ENCODE measurements at places on chromosomes 12 and 14. TPM values are rescaled to one million over a fixed set of nuclear protein-coding genes. Genes with fewer than 3 reads are reported as not detected.

The ANKRD33 gene
- not detected for total RNA-seq

The AKAP6 gene
- total RNA-seq = 218 TPM

The CD4 gene
- 7.4 TPM for total RNA-seq

The LHX5 gene
- total RNA-seq = not detected

The CCDC175 gene
- not detected for total RNA-seq

The CLEC6A gene
- total RNA-seq = not detected

The IL26 gene
- total RNA-seq = not detected

All from left ventricle myocardium inferior (tissue), 1 donor.